Myocyte (in vitro differentiated cells): ENCODE measurements at places on chromosomes 11 and 22. TPM values are rescaled to one million over a fixed set of nuclear protein-coding genes. Genes with fewer than 3 reads are reported as not detected.

- DNase-seq: peak; percentile 17
These were observed 25.8 kb downstream of the KCNC1 start for GRCh38 chr11:17760102-17761029.

- DNase-seq: no peak
These were observed 9.7 kb upstream of the IL10RA start for GRCh38 chr11:117976445-117976844.

PICALM gene
- 179 and 182 TPM in 2 replicates for total RNA-seq

- no peak for DNase-seq
These were observed 348.9 kb downstream of the CADM1 start for GRCh38 chr11:115155320-115155719.

DNA sequence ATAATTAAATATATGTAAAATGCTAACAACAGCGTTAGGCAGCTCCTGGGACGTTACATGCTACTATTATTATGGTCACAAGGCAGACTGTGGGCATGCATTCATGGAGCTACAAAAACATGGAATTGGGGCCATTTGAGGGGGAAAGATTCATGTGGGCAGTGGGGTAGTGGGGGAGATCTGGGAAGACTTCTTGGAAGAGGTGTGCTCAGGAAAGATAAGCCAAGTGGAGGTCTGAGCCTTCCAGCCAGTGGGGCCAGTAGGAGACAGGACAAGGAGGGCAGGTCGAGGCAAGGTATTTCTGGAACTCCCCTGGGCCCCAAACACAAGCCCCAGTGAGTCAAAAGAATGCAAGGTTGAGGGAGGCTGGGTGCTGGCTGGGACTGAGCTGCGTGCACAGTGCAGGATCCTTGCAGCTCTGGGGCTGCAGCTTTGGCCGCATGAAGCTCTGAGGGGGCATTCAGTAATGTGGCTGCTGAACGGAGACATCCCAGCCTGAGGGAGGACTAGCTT, 35.4 kb downstream of the CYTH4 start:
- DNase-seq: no peak

- DNase-seq: no peak
These were observed 92.4 kb upstream of the BID start for GRCh38 chr22:17866621-17867020.

GRCh38 chr11:20026629-20027555, 133.4 kb downstream of the DBX1 start:
- DNase-seq: no peak

DNA sequence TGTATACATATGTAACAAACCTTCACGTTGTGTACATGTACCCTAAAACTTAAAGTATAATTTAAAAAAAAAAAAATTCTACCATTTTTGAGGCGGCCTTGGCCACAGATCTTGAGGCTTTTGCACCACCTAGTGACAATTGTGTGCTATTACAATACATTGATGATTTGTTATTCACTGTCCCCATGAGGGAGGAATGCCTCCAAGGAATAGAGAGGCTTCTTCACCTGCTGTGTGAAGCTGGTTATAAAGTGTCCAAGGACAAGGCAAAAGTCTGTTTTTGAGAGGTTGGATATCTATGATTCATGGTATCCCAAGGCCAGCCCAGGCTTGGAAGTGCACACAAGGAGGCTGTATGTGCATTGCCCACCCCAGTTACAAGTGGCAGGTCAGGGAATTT, 30.7 kb downstream of the SLC22A25 start:
- peak; percentile 12 for DNase-seq

ZNF280A gene
- total RNA-seq: not detected in 2 replicates

- DNase-seq: no peak
These were observed 26.1 kb upstream of the MICAL2 start for GRCh38 chr11:12084256-12084655.

GRCh38 chr11:131408025-131408640, 37.7 kb downstream of the NTM start:
- peak; percentile 13 for DNase-seq

DNA sequence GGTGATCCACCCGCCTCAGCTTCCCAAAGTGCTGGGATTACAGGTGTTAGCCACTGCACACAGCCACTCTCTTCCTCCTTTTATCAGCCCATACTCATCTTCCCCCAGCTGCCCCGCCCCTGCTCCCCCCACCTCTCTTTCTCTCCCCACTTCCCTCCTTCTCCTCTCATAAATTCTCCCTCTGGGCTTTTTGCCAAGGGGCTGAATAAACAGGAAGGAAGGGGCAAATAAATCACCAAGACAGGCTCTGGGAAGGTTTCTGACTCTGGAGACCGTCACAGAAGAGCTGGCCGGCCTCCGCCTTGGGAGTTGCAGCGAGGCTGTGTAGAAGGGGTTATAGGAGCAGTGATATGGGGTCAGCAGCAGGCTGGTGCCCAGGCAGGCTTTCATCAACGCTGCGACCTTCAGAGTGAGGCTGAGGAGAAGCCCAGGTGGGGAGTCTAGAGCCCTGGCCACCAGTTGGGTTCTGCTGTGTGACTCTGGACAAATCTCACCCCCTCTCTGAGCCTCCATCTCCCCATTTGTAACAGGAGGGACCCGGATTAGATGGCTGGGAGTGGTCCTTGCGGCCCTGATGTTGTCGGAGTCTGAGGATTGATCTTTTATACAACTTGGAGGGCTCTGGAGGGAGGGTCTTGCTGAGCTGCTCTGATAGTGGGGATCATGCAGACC, 62.6 kb upstream of the RASD2 start:
- DNase-seq: peak; percentile 72

ADORA2A gene
- 1.1 and 6.4 TPM in 2 replicates for total RNA-seq

GRCh38 chr11:120028181-120028896, 109.6 kb downstream of the TRIM29 start:
- DNase-seq: no peak

FAT3 gene
- total RNA-seq: 1.0 and 1.7 TPM in 2 replicates

GRCh38 chr22:46972256-46972655, 209.8 kb downstream of the TBC1D22A start:
- no peak for DNase-seq

BARX2 gene
- not detected in 2 replicates for total RNA-seq

GRCh38 chr11:129896062-129896461, 684 bp upstream of the NFRKB start:
- no peak for DNase-seq

ANO9 gene
- total RNA-seq: 0.42 and 0.94 TPM in 2 replicates

GRCh38 chr11:8813658-8814057, 97.3 kb upstream of the AKIP1 start:
- peak; percentile 90 for DNase-seq

DNA sequence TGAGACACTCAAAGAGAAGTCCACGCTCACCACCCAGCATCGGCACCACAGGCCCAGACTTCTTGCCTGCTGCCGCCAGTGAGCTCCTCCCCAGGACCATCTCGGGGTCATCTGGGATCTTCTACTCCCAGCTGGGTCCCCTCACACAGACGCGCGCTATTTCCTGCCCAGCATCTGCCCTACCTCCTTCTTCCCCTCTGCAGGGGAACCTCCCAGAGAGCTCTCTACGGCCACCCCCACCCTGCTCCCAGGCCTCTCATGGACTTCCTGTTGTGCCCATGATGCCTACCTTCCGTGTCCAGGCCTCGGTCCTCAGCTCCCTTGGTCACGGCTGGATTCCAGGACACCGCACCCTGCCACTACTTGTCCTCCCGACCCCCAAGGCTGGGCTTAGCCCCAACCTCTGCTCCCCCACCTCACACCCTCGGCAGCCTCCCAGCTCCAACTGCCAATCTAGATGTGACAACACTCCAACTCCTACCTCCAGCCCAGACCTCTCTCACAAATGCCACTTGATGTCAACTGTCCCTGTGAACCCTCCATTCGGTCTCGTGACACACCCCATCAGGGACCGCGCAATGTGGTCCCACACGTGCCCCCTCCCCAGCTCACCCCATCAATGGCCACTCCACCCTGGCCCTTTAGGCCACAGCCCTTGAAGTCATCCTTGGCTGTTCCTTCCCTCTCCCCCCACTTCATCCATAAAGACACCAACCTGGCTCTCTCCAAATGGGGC, 45.3 kb downstream of the SGSM3 start:
- DNase-seq: no peak

GRCh38 chr11:61541598-61541997, 33.0 kb downstream of the LRRC10B start:
- peak; percentile 54 for DNase-seq

GRCh38 chr11:63683133-63683991, 2.1 kb downstream of the RTN3 start:
- no peak for DNase-seq

ARHGAP8 gene
- total RNA-seq: 0.13 and 1.9 TPM in 2 replicates

GRCh38 chr11:32341620-32342613, 93.4 kb downstream of the WT1 start:
- DNase-seq: no peak

NCAM1 gene
- 536 and 591 TPM in 2 replicates for total RNA-seq

- no peak for DNase-seq
These were observed 6.9 kb upstream of the OR4C6 start for GRCh38 chr11:55655096-55655495.

DNA sequence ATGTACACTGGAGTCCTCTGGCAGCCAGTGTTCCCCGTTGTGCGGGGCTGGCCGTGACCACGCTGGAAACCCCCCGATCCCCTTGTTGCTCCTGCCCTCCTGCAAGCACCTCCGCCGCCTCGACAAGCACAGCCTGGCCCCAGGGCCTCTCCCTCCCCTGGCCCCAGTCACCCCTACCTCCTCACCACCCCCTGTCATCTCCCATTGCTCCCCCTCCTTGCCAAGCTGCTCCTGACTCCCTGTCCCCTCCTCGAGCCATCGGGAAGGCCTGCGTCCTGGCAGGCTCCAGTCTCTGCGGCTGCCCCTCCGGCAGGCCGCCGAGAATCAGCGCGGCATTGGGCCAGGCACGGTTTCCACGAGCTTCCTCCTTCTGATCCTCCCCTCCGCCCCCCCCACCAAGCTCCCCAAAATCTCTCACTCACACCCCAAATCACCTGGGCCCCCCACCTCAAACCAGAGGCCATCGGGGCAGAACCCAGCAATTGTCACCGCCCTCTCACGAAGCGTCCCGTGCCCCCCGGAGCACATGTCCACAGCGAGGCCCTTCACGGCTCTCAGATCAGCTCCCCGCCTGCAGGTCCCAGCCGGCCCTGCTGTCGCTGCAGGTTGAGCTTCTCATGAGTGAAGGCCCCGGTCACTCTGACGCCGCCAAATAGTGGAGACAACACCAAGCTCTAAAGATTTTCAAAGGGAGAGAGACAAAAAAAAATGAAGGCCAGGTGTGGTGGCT, 5.7 kb upstream of the LSP1 start:
- no peak for DNase-seq

- DNase-seq: no peak
These were observed 1404.2 kb downstream of the BRD1 start for GRCh38 chr22:48423481-48423911.

DCHS1 gene
- total RNA-seq: 0.73 and 0.78 TPM in 2 replicates

DNA sequence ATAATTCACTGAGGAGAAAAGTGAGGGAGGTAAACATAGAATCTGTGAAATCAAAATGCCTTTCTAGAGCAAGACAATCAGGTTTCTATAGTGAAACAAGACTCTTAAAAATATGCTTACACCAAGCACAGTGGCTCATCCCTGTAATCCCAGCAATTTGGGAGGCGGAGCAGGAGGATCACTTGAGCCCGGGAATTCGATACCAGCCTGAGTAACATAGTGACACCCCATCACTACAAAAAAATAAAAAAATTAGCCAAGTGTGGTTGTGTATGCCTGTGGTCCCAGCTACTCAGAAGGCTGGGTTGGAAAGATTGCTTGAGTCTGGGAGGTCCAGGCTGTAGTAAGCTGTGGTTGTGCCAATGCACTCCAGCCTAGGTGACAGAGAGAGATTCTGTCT, 43.2 kb upstream of the ME3 start:
- DNase-seq: peak; percentile 76

SCGB1D2 gene
- not detected in 2 replicates for total RNA-seq

DNA sequence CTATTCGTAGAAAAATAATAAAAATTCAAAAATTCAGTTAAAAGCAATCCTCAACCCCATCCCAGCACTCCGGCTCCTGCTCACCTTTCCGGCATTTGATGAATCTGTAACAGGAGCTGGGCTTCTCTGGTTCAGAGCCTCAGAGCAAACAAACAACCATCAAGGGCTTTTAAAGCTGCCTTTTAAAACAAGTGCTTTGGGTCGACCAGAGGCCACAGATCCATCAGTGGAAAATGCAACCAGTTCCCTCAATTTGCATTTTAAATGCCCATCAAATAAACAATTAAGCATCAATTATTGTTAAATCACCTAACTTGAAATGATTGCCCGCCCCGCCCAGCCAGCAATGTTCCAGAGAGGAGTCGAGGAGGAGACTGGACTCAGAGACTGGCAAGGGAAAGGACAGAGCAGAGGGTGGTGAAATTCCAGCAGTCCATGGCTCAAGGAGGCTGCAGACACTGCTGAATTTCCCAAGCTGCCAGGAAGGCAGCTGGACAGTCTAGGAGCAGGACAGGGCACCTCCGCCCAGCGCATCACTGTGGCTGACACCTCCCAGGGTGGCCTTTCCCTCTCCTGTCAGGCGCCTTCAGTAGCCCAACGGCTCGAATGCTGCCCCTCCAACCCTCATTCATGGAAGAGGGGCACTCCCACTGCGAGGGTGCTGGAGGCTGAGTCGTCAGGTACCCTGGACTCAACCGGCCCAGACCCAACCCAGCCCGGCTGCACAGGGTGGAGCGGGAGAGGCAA, 7.5 kb downstream of the FXYD6 start:
- no peak for DNase-seq

- no peak for DNase-seq
These were observed 39.4 kb downstream of the ZBTB16 start for GRCh38 chr11:114098927-114099326.

DNA sequence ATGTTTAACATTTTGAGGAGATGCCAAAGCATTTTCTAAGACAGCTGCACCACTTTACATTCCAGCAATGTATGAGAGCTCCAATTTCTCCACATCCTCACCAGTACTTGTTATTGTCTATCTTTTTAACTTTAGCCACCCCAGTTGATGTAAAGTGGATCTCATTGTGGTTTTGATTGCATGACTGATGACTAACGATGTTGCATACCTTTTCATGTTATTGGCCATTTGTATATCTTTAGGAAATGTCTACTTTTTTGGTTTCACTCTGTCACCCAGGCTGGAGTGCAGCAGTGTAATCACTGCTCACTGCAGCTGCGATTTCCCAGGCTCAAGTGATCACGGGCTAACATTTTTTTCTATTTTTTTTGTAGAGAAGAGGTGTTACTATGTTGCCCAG, 8.9 kb downstream of the TTC28 start:
- no peak for DNase-seq

DNA sequence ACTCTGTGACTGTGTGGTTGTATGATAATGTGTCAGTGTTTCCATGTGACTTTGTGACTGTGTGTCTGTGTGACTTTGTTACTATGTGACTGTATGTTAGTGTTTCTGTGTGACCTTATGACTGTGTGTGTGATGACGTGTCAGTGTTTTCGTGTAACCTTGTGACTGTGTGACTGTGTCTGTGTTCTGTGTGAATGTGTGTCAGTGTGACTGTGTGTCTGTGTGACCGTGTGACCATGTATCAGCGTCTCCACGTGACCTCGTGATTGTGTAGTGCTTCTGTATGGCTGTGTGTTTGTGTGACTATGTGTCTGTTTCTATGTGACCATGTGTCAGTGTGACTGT, 9.5 kb upstream of the PKNOX2 start:
- no peak for DNase-seq

NXPE1 gene
- not detected in 2 replicates for total RNA-seq

DNA sequence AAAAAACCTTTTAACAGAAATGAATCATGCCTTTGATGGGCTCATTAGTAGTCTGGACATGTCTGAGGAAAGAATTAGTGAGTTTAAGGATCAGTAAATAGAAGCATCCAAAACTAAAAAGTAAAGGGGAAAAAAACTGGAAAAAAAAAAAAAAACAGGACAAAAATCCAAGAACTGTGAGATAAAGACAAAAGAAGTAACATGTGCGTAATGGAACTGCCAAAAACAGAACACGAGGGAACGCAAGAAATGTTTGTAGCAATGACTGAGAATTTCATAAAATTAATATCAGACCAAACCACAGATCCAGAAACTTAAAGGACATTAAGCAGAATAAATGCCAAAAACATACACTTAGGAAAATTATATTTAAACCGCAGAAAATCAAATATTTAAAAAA, 77.4 kb downstream of the MS4A13 start:
- no peak for DNase-seq
